ENCODE measurements at places on chromosomes 2 and 18.

DNA sequence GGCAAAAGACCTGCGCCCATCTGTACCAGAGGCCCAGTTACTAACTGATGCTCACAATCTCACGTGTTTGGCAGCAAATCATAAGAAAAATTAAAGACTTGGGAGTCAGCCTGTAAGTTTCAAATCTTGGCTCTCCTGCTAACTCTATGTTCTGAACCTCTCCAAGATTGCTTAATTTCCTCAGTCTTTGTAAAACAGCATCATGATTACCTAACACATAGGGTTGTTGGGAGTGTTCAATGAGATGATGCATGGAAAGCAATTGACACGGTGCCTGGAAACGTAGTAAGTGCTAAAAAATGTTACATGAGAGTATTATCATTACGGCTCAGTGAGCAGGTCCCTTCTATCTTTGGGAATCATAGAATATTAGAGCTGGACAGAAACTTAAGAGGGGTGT, 497.6 kb upstream of the TCF4 start:
- DNase-seq = no peak

GRCh38 chr2:170503971-170504809, 210.9 kb upstream of the SP5 start:
- DNase-seq = no peak

DNA sequence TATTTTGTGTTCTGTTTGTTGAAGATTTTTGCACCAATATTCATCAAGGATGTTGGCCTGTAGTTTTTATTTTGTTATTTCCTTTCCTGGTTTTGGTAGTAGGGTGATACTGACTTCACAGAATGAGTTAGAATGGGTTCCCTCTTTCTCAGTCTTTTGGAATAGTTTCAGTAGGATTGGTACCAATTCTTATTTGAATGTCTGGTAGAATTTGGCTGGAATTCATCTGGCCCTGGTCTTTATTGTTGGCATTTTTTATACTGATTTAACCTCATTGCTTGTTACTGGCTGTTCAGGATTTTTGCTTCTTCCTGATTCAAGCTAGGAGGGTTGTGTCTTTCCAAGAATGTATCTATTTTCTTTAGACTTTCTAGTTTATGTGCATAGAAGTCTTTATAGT, 263.7 kb downstream of the SOX11 start:
- no peak for DNase-seq

DNA sequence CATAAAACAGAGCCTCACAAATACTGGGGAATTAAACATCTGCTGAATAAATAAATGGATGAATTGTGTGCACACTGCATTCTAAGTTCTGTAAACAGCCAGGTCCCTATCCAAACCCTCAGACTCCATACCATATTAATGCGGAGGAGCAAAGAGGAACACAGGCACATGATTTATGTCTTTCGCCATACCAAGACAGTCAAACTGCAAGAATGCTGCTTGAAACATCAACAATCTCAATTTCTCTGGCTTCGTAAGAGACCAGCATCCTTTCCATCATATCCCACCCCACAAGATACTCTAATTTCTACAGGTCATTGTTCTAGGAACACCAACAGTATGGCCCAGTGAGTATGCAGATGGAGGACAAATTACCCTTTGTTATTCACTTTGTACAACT, 15.0 kb downstream of the KANSL3 start:
- peak; percentile 33 for DNase-seq

- DNase-seq = no peak
These were observed 261.1 kb downstream of the INSIG2 start for GRCh38 chr2:118349365-118349764.

DNA sequence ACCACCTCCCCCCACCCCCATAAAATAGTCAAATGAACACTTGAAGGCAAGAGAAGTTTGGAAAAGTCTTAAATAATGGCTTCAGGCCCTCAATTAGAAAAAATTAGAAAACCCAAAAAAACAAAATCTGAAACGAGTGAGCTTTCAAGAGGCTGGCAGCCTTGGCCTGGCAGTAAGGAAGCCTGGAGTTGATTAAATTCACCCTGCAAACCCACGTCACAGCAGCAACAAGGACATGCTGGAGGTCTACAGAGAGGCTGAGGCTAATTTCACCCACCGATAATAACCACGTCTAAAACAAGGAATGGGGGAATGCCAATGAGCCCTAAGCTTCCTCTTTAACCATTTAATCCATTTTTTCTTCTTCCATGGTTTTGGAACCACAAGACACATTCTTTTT, 122.7 kb upstream of the SMAD7 start:
- no peak for DNase-seq

DNA sequence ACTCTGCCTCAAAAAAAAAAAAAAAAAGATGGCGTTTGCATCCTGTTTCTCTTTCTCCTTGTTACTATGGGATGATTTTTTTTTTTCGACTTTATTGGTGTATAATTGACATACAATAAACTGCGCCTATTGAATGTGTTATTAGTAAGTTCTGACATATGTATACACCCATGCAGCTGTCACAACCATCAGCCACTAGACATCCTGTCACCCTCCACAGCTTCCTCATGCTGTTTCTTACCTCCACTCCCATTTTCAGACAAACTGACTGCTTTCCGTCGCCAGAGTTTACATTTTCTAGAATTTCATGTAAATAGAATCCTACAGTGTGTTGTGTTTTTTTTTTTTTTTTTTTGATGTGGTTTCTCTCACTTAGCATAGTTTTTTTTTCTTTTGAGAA, 27.9 kb downstream of the RRM2 start:
- DNase-seq = no peak

DNA sequence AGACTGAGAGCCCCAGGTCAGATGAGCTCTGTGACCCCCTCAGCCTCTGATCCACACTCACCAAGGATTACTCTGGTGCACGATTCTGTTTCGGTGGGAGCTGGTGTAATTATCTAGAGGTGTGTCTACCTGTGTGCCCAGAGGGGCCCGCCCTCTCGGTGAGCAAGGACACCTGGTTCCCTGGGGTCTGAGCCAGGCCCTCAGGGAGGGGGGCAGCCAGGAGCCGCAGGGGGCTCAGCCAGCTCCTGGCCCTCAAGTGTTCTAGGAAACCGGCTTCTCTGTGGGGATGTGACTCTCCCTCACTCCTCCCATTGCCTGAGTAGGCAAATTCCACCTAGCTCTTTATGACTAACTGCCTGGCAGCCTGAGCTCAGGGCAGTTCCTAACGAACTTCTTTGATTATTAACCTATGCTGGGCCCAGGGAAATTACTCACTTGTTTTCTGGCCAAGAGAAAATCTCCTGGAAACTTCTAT, 17.4 kb downstream of the AGAP1 start:
- DNase-seq = no peak

DNA sequence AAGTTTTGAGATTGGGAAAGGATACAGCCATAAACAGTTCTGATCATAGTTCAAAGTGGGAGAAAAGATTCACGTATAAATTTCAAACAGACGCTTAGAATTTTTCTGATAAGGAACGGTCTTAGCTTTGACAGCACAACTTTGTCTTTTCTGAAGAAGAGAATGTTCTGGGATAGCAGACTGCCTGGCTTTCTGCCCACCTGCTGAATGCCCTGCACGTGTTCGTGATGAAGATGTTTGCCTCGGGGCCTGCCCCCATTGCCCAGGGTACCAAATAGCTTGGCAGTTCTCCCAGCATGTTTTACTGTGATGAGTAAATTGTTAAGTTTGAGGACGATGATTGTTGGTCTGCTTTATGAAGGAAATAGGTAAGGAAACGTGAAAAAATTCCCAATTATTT, 4.6 kb downstream of the MRPL33 start:
- no peak for DNase-seq

DNA sequence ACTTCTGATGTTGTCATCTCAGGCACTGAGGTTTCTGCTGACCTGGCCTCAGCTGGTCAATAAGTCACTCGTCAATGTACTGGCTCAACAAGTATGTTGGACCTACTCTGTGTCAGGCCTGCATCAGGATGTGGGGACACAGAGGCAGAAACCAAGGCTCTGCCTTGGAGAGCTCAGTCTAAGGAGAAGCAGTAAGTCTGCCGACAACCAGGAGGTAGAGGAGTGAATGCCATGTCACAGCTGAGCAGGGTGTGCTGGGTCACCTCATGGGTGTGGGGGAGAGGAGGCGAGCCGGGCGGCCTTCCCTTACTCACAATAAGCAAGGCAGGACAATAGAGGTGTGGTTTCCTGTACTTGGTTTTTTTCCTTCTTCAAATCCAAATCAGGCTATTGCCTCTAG, 75.8 kb downstream of the COLEC12 start:
- no peak for DNase-seq

GRCh38 chr2:24189551-24189950, 14.7 kb downstream of the FAM228A start:
- DNase-seq = no peak

DNA sequence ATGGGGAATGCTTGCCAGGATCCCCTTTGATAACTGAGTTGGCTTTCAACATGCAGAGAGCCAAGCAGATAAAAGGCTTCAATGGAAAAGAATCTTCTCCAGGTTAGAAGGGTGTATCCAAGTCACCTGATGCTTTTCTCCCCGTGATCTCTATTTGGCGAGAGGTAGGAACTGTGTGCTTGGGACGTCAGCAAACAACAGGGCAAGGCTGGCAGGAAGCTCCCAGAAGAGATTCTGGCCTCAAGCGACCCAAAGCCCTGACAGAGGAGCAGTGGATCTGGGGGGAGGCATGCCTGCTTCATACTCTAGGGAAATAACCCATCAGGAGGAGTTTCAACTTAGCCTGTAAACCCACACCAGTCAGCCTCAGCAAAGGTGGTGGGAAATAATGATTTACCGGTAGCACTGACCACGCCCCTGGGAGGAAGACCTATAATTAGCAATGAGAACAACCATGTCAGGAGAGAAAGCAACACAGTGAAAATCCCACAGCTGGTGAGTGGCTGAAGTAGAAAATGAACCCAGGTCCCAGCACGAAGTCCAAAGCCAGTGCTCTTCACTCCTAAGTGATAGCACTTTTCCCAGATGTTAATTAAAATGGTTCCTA, 76.3 kb upstream of the SEC11C start:
- DNase-seq = no peak

DNA sequence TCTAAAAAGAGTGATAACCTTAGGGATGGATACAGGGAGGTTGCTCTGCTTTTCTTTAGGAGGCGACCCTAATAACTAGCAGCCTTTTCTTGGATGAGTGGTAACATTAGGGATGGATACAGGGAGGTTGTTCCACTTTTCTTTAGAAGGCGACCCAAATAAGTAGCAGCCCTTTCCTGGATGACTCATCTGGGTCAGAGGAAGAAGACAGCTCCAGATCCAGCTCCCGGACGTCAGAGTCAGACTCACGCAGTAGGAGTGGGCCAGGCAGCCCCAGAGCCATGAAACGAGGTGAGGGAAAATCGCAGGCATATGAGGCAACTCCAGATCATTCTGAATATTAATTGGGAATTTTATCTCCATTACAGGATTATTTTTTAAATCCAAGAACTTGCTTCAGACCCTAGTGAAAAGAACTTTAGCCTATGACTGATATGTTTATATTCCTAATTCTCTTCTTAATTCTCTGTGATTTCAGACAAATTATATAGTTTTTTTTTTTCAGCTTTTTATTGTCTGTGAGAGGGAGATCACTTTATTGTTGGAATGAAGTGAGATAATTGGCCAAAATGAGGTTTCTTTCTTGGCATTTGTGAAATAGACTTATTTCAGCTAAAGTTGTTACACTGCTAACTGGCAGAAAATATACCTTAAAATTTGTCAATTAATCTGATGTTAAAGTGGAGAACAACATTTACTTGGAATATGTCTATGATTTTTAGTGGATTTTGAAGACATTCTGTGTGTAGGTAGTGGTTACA, 31.2 kb upstream of the C1GALT1C1L start:
- DNase-seq = no peak

DNA sequence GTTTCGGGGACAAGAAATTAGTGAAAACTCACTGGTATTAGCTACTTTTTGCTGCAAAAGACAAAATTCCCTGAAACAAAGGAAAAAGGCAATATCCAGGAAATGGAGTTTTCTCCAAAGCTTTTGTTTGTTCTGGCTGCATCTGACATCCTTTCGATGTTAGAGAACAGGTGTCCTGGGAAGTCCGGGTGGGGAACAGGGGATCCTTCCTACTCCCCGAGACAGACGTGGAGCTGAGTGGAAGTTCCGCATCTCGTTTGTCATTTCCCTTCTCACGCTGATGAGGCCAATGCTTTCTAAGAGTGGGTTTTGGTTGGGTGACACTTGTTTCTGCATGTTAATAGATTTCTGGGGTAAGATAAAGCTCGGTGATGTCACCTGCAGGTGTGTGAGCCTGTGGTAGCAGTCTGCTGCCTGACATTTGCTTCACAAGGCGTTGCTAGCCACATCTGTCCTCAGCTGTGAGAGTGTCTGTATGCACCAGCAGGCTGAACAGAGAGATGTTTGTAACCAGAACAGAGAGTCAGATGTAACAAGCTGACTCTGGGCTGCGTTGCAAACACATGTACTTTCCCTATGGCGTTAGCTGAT, 125.9 kb downstream of the ACOXL start:
- DNase-seq = no peak

GRCh38 chr2:226796840-226797288, 2.8 kb downstream of the IRS1 start:
- no peak for DNase-seq

GRCh38 chr2:145759228-145759915, 1239.5 kb upstream of the ZEB2 start:
- DNase-seq = no peak

DNA sequence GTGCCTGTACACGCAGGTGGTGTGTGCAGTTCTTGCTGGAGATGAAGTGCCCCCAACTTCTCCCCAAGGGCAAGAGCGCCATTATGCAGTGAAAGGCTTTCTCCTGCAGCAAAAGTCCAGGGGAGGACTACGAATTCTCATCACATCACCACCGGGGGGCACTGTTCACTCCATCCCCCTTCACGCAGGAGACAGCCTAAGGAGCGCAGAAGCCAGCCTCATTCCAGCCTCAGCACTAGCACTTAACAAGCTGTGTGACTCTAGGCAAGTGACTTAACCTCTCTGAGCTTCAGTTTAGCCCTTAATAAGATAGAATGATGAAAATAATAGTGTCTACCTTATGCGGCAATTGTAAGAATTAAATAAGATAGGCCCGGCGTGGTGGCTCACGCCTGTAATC, 32.3 kb downstream of the DNMT3A start:
- DNase-seq = peak; percentile 90

DNA sequence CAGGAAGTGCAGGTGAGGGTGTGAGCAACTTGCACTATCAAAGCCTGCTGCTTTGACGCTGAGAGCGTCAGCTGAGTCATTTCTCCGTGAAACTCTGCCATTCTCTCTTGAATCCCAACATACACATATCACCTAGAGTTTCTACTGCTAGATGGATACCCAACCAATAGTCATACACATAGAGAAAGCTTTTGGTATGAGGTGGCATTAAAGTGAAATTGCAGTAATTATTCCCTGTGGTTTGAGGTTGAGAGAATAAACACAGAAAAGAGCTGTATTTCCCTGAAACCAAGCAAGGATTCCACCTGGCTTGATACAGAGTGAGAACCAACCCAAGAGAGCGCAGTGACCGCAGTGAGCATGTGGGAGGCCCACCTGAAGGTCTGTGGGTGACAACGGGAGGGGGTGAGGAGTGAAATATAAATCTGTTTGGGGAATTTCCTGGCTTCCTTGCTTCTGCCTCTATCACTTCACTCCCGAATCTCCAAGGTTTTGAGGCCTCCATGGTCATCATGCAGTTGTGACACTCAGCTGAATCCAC, 28.8 kb upstream of the TMEM18 start:
- no peak for DNase-seq

- peak; percentile 99 for DNase-seq
These were observed 18.0 kb downstream of the MBP start for GRCh38 chr18:77114415-77115191.

GRCh38 chr2:127701193-127701650, at the start of gene SFT2D3:
Gene SFT2D3 (plus strand): TSS chr2:127701497. CDS start chr2:127701529, 32 bp downstream.
- DNase-seq = peak; percentile 98

- no peak for DNase-seq
These were observed 138.9 kb downstream of the MEIS1 start for GRCh38 chr2:66573821-66574233.
